Cardiac muscle cell (in vitro differentiated cells and primary cell): ENCODE measurements at places on chromosomes 2 and 18.

GRCh38 chr2:218284106-218284811 lies 8.0 kb downstream of the TMBIM1 start:
- no peak for DNase-seq

DNA sequence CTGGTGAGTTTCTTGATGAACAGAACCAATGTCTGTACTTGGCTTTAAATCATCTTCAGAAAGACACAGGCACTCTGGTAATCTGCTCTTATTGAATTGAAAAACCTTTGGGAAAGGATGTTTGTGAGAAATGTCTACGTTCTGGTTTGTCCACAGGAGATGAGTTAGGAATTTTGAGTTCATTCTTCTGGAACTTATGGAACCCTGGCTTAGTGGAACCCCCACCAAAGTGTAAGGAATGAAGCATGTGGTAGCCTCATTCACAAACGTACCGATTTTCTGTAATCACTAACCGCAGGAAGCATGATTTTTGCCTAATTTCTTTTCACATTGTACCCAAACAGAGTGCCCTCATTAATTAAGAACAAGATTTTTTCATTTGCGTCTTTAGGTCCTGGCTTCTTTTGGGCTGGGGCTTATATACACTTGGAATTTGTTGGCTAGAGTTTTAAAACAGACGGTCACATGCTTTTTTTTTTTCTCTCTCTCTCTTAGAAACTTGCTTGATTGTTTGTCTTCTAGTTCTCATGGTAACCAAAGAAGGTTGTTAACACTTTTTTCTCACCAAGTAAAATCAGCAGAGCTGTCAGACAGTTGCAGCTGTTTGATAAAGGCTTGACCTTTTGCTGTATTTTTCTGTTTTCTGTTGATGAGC lies 314.1 kb upstream of the THUMPD2 start:
- peak; percentile 72 for DNase-seq

DNA sequence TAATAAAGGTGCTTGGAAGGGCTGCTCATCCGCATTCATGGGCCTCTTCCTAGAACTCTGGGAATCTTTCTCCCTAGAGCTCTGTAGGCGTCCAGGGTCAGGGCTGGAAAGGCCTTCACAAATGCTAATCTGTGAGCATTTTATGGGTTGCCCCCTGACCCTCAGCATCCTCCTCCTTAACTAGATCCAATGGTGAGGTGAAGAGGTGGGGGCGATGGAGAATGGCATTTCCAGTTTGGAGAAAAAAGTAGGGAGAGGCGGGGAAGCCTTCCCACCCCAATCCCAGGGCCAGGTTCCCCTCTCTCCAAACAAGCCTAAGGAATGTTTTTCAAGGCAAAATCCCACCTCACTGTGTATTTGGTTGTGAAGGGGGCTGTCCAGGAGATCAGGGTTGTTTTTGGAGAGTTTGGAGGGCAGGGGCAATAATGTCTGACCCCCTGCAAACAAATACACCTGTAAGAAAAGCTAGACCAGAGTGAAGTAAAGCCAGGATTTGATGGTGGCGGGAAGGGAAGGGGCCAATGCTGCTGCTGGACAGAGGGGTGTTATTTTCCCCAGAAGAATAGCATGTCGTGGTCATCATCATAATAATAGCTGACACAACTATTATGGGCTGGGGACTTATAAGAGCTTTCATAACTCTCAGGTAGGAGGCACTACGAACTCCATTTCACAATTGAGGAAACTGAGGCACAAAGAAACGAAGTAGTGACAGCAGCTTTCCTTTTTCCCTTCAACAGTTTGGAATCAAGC lies 1.4 kb upstream of the MYCN start:
- no peak for DNase-seq

- DNase-seq: peak; percentile 59
Observed at GRCh38 chr18:70195852-70196434, 9.5 kb downstream of the RTTN start.

GRCh38 chr2:47022186-47022765 lies 106.7 kb upstream of the MCFD2 start:
- DNase-seq: no peak

DNA sequence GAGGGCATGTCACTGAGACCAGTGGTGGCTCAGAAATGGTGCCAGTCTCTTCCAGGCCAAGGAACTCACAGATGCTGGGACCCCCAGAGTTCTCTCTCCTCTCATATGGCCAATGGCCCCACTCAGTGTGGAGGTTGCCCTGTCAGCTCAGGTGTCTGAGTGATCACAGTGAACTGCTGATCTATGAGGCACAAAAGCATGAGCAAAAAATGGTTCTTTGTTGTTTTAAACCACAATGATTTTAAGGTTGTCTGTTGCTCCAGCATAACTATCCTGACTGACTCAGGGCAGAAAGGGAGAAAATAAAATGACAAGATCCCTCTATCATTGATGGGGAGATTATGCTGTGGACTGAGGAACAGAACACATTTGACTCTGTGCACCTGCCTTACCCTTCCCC lies 57.8 kb downstream of the FBLN7 start:
- DNase-seq: no peak

DNA sequence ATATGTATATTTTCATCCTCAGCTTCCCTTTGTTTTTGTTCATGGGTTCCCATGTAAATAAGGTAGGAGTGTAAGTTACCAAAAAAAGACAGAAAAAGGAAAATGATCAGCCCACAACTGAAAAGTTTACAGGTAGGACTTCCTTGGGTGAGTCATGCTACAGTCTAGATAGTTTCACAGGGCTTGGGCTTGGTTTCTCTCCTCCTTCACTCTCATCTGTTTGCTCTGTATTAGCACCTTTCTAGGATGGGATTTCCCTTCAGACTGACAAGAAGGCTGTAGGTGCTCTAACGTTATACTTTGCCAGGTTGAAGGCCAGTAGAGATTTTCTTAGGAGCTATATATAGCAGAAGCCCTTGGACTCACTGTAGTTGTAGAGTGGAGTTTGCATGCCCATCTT lies 57.9 kb downstream of the FAM171B start:
- no peak for DNase-seq

DNA sequence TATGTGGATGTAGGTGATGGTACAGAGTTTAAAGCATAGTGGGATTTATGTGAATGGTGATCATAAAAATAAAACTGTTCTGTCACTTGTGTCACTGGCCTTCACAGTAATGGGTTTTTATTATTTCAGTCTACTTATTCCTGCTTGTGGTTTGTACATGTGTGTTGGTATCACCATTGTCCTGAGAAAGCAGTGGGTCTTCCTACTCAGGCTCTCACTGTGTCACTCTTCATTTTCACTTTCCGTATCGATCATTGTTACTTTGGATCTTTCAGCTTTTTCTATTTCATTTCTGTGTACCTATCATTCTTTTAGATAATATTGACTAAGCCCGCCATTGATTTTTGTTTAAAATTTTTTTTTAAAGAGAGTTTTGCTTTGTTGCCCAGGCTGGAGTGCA lies 7.4 kb downstream of the MRPL30 start:
- no peak for DNase-seq

DNA sequence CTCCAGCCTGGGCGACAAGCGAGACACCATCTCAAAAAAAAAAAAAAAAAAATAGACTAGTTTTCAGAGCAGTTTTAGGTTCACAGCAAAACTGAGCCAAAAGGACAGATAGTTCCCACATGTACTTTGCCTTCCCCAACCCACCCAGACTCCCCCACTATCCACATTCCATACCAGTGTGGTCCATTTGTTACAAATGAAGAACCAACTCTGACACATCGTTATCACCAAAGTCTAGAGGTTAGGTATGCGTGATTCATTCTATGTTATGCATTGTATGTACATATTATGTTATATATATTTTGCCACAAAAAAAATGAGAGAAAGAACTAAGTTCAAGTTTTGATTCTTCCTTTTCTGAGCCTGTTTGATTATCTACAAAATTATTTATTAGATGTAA lies 3.5 kb downstream of the DUSP11 start:
- DNase-seq: no peak

DNA sequence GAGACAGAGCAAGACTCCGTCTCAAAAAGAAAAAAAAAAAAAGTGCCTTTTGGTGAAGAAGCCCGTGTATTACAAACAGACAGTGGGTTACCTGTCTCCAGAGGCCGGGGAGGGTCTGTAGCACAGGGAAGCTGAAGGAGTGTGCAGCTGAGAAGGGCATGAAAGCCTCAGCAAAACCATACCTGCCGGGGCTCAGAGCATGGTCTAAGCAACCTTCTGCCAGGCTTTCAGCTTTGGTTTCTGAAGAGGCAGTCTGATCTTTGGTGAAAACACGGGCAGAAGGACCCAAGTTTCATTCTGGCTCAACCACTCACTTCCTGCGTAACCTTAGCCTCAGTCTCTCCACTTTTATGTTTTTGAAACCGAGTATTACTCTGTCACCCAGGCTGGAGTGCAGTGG lies 21.5 kb downstream of the SH2D6 start:
- DNase-seq: no peak

- DNase-seq: no peak
Observed at GRCh38 chr2:70541481-70542020, 12.1 kb downstream of the TGFA start.

DNA sequence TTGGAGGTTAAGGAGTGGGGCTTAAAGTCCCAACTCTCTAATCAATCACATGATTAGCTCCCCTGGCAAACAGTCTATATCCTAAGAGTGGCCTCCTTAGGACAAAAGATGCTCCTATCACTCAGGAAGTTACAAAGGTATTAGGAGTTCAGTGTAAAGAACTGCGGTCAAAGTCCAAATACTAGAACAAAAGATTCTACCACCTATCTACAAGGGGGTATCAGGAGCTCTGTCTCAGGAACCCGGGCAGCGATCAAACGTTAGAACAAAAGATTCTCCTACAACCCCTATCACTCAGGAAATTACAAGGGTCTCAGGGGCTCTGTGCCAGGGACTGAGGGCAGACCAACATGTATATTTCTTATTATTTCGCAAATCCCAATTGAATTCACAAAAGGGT lies 58.0 kb downstream of the DTNB start:
- DNase-seq: no peak

GRCh38 chr2:32342801-32343200 lies 14.0 kb upstream of the BIRC6 start:
- DNase-seq: no peak

- DNase-seq: no peak
Observed at GRCh38 chr2:39118786-39119499, 1.9 kb downstream of the SOS1 start.

- no peak for DNase-seq
Observed at GRCh38 chr2:99805930-99806476, 316.2 kb upstream of the REV1 start.

DNA sequence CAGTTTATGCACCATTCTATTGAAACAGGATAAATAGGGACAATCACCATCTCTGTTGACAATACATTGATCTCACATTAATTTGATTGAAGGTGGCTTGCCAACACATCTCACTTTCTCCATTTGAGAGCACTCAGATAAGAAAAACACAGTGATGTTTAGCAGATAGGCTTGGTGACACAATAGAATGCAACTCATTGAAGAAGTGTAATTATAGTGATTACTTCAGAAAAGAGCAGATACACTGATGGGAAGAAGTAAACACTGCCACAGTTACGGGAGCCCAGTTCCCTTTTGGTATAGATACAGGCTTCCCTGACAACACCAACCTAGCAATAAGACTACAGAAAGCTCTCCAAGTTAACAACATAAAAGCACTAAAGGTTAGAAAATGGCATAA lies 89.1 kb downstream of the FIGN start:
- no peak for DNase-seq

- peak; percentile 73 for DNase-seq
Observed at GRCh38 chr2:69642709-69643601, 584 bp downstream of the AAK1 start.

DNA sequence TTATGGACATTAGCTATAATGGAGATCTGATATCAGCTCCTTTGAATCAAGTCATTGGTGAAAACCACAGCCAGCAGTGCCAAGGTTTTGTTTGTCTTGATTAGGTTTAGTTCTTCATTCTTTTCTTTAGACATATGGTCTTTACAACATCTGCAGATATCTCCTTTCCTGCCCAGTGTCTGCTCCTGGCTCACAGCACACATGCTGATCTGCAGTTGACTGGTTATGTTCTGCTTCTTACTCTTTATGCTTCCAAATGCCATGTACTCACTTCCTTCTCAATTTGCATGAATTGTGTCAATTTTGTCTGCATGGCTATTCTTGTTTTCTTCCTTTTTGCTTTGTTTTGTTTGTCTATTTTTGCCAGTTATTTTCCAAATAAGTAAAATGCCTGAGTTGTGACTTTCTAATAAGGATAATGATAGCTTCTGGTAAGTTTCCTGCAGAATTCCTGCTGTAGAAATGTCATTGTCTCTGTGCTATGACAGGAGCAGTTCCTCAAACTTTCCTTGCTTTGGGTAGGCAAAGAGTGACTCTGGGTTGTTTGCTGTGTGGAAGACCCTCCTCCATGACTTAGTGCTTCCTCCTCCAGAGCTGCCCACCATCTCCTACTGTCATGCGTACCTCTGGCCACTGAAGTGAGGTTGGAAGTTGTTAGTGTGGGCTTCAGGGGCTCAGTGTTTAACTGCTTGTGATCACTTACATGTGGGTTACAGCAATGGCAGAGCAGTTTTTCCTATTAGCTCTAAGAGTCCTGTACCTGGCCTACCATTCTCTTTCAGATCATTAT lies 8.2 kb downstream of the ARHGAP25 start:
- no peak for DNase-seq

DNA sequence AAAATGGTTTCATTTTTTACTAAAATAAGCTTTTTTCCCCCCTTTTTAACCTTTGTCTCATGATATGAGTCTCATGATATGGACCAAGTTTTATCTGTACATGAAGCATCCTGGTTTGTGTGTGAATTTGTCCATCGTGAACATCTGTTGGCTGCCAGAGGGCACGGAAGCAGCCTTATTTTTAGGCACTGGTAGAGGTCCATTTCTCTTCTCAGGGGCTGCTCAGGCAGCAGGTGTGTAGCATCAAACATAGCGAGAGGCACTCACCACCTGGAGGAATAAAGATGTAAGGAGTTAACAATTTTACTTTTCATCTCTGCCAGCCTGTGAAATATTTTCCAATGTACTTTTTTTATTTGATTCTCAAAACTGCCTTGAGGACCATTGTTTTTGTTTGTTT lies 134.5 kb downstream of the RHBDD1 start:
- no peak for DNase-seq

- no peak for DNase-seq
Observed at GRCh38 chr18:79693561-79694205, 14.1 kb downstream of the CTDP1 start.

GRCh38 chr18:10949655-10950054 lies 199.7 kb downstream of the PIEZO2 start:
- no peak for DNase-seq

DNA sequence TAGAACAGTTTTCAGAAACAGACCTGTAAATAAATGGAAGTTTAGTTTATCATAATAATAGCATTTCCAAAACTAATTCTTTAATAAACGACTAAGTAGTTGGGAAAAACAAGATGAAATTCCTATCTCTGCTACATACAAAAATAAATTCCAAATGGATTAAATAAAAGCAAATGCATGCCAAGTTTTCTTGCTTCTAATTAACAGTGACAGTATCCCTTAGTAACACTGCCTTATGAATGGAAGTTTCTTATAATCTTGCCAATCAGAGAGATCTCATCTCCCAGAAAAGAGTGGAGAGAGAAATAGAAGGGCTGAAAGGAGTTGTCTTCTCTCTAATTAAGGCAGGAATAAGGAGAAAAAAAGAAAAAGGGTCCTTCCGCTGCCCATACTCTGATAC lies 133.9 kb downstream of the GFPT1 start:
- peak; percentile 48 for DNase-seq
